ENCODE measurements at places on chromosomes 4 and X. TPM values are rescaled to one million over a fixed set of nuclear protein-coding genes. Genes with fewer than 3 reads are reported as not detected.

- no peak for DNase-seq
Observed at GRCh38 chr4:174444390-174444789, 77.9 kb downstream of the HPGD start.

DNA sequence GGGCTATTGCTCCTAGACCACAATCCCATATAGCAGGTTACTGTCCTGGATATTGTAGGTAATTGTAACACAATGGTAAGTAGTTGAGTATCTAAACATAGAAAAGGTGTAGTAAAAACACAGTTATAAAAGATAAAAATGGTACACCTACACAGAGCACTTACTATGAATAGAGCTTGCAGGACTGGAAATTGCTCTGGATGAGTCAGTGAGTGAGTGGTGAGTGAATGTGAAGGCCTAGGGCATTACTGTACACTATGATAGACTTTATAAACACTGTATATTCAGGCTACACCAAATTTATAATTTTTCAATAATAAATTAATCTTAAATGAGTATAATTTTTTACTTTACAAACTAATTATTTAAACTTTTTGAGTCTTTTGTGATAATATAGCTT is 425.7 kb downstream of the PABPC4L start:
- no peak for DNase-seq

The MTTP gene
- total RNA-seq = 3.7 TPM

GRCh38 chrX:53440101-53440500 is 5.9 kb upstream of the HSD17B10 start:
- DNase-seq = no peak

The CT47B1 gene
- total RNA-seq = not detected

DNA sequence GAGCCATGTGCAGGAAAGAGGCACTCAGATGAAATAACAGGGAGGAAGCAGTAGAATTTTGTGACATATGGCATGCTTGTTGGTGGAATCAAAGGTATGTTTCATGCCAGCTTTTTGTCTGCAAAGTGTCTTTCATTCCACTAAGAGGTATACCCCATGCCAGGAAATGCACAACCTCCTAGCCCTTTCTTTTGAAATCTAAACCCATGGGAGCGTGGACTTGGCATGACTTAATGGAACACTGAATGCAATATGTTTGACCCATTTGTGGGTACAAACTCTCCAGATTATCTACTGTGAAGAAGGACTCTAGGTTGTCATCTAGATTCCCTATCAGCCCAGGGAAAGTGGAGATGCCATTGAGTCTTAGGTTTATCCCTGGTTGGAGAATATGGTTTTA is 338.3 kb upstream of the TEX13C start:
- DNase-seq = no peak

DNA sequence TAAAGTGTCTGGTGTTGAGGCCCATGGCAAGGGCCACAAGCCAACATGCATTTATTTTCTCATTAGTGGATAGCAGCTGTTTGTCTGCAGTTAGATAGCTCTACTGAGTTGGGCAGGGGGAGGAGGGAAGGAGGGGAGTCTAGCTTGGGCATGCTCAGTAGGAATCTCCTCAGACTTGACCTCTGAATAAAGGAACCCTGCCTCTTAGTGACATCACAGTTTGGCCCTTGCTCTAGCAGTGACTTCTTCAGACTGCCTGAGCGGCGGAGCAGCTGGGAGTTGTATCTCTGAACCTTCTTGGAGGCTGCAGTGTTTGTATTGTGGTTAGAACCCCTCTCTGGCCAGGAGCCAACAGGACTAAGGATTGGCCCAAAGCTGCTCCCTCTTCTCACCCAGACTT is 57.4 kb downstream of the BCORL1 start:
- DNase-seq = no peak

DNA sequence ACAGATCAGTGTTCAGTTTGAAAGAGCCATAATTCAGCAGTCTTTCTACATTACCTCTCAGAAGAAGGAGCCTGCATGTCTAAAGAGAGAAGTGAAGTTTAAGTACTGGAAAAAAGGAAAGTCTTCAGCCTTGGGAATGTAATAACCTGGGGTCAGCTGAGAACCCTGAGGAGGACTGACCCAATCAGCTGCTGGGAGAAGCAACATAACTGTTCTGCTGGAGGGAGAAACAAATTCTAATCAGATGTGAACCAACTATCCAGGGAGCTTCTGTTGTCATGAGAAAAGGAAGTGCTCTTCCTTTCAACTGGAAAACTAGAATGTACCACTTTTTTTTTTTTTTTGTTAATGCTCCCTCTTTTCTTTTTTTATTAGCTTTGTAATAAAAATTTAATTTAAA is 64.5 kb upstream of the PDE5A start:
- no peak for DNase-seq

- DNase-seq = no peak
Observed at GRCh38 chr4:25696409-25696808, 40.8 kb downstream of the SLC34A2 start.

GRCh38 chr4:54085284-54085683 is 14.7 kb upstream of the GSX2 start:
- DNase-seq = no peak

GRCh38 chrX:151981129-151981528 is 6.7 kb upstream of the GABRE start:
- DNase-seq = no peak

The TEX11 gene
- total RNA-seq = not detected

- peak; percentile 25 for DNase-seq
Observed at GRCh38 chr4:146243141-146243882, 29.0 kb downstream of the REELD1 start.

GRCh38 chr4:182062936-182063335 is 180.3 kb upstream of the TENM3 start:
- no peak for DNase-seq

DNA sequence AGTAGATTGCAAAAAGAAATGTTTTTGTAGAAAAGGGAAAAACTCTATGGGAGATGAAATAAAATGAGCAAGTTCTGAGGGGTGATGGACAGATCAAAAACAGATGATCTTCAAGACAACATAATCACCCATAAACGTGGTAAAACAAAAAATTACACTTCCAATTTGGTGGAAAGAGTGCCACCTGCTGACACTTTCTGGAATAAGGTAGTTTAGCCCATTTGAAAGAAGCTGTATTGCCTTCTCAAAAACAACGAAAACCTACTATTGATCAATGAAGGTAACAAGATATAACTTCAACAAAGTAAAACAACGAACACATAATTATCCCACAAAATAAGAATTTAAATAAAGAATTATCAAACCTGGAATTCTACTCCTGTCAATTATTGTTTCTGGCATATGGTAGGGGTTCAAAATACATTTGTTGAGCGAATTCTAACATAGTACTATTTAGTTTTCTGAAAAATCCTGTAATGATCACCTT is 2.5 kb downstream of the COQ2 start:
- DNase-seq = no peak

DNA sequence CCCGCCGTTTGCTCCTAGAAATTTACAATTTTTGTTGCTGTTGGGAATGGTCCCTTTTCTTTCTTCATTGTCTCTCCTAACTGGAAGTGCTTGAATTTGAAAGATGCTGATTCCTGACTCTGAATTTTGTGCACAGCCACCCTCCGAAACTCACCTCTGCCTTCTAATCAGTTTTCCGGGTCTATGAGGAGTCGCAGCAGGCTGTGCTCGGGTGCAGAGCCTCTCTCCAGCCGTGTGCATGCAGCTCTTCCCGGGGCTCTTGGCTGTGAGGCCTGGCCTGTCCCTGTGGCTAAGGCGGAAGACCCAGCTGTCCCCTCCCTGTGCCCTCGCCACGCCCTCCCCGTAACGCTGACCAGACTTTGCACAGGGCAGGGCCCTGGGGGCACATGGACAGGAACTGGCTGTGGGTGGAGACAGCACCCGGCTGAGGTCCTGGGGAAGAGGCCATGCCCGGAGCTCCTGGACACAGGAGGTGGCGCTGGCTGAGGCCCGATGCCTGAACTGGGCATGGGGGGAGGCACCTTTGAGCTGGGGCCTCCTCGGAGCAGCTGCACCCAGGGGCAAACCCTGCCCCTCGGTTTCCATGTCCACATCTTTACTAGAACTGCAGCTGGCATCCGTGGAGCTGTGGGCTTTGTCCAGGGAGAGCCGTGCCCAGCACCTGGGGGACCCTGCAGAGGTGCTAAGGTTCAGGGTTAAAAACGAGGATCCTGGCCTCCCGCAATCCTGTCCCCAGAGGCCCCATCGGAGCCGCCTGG is 32.6 kb upstream of the SPON2 start:
- DNase-seq = no peak

GRCh38 chrX:23952984-23953907 is 45.4 kb downstream of the CXorf58 start:
- DNase-seq = no peak

GRCh38 chr4:176883108-176883550 is 90.4 kb upstream of the VEGFC start:
- DNase-seq = no peak

DNA sequence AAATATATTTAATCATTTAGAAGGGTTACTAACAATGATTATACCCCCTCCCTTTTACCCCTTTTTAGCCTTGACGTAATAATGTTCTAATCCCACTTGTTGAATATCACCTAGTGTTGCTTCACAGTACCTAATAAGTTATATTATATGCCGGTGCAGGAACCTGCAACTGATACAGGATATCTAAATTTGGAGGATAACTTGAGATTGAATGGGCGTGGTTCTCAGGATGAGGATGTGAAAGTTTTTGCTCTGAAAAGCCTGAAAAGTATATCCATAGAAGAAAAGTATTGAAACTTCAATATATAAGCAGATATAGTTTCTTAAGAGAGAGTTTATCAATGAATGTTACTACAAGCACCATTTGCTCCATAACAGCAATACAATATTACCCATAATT is 59.8 kb downstream of the ZNF711 start:
- no peak for DNase-seq

Data from left ventricle myocardium inferior (tissue), 1 donor.